ENCODE measurements at places on chromosomes 4 and X. TPM values are rescaled to one million over a fixed set of nuclear protein-coding genes. Genes with fewer than 3 reads are reported as not detected.

DNA sequence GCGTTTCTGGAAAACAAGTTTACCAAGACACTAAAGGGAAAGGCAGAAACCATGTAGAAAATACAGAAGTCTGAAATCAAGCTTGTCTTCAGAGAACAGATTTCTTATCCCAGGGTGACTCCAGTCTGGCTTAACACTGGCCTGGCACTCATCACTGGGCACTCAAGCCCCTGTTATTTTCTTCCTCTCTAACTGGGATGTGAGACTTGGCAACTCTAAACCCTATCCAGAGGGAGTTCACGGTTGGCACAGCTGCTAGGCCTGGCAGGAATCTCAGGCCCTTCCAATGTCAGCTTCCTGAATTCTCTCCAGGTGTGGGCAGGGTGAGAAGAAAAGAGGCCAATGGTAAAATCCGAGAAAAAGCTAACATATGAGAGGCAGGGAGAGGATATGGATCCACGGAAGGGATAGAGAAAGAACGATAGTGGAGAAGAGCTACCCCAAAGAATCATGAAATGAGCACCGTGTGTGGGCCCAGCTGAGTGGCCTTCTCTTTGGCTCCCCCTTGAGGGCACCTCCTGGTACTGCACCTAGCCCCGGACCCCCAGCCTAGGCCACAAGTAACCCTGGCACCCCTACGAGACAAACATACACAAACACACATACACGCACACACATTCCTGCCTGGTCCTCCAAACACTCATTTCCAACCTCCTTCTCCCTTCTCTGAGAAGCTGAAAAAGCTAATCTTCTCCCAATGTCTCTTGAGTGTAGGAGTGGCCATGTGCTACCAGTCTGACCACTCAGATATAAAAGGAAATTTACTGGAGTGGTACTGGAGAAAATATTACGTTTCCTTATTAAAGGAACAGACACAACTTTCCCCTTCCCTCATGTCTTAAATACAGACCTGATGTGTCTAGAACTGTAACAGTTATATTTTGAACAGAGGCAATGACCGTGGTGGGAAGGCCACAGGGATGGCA lies 16.6 kb upstream of the PTCHD1 start:
- peak; percentile 77 for DNase-seq
- H3K36me3 ChIP-seq = no peaks in the 10 kb centered on the region
- H3K4me3 ChIP-seq = no peak overlapping the region
- H3K4me1 ChIP-seq = no peaks in the 10 kb centered on the region

Gene CT45A2
- total RNA-seq = not detected

DNA sequence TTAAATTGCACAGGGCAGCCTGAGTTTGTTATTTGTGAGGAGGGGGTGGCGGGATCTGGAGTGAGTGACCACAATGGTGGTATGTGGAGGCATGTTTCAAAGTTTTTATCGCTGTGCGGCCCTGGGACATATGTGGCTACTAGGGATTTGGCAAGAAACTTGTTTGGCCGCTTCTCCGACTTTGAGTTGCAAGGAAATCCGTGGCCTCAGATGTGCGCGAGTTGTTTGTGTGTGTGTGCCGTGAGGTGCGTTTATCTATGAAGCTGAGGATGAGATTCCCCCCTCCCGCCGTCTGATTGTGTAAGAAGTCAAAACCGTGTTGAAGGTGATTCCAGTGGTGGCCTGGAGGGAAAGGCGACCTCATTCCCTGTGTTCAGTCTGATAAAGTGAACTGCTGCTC lies 1.4 kb downstream of the JADE3 start:
- no peaks in the 10 kb centered on the region for H3K36me3 ChIP-seq
- no peak overlapping the region for H3K27ac ChIP-seq
- H3K4me1 ChIP-seq = peaks cover 6% of the 10 kb centered on the region
- no peaks in the 10 kb centered on the region for H3K27me3 ChIP-seq
- no peak for DNase-seq

- H3K36me3 ChIP-seq = no peaks in the 10 kb centered on the region
- no peaks in the 10 kb centered on the region for H3K4me1 ChIP-seq
- H3K4me3 ChIP-seq = no peak overlapping the region
- no peaks in the 10 kb centered on the region for H3K27me3 ChIP-seq
- DNase-seq = no peak
- H3K27ac ChIP-seq = no peak overlapping the region
Measured at GRCh38 chr4:177532358-177532757, 90.1 kb upstream of the AGA start.

DNA sequence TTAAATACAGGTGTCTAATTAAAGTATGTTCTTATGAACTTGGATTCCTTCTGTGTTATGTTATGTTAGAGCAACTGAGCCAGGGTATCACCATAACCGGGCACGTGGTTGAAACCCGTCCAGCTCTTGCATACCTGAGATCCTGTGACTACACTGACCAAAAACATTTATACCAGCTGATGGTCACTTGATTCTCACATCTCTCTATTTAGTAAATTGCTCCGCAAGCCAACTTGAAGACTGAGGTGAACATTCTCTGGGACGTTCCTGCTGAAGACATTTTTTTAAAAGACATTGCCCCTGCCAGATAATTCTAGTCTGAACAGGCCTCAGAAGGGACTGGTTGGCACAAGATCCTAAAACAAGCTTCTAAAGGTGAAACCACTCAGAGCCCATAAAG lies 550.0 kb upstream of the DIPK2B start:
- no peaks in the 10 kb centered on the region for H3K36me3 ChIP-seq
- no peaks in the 10 kb centered on the region for H3K27me3 ChIP-seq
- no peak for DNase-seq
- H3K27ac ChIP-seq = no peak overlapping the region
- H3K4me3 ChIP-seq = no peak overlapping the region

GRCh38 chr4:188619456-188620149 lies 480.4 kb downstream of the TRIML1 start:
- H3K36me3 ChIP-seq = no peaks in the 10 kb centered on the region
- H3K27ac ChIP-seq = no peak overlapping the region
- DNase-seq = no peak
- no peaks in the 10 kb centered on the region for H3K27me3 ChIP-seq
- no peaks in the 10 kb centered on the region for H3K4me1 ChIP-seq
- H3K4me3 ChIP-seq = no peak overlapping the region

- peak within 1 kb of the TSS; percentile 73 for H3K27ac ChIP-seq
- DNase-seq = peak; percentile 96
- no peaks in the 10 kb centered on the region for H3K27me3 ChIP-seq
- peaks cover 23% of the 10 kb centered on the region for H3K4me1 ChIP-seq
- no peaks in the 10 kb centered on the region for H3K36me3 ChIP-seq
Measured at GRCh38 chrX:107627838-107628661, at the start of gene PRPS1. TSS of gene PRPS1 (plus strand) at chrX:107628510. CDS start at chrX:107628629, 119 bp downstream.

Gene PPEF2
- not detected for total RNA-seq

Gene TMPRSS11D
- not detected for total RNA-seq

GRCh38 chr4:174284487-174284886 lies 776 bp downstream of the CEP44 start:
- peaks cover 23% of the 10 kb centered on the region for H3K4me1 ChIP-seq
- H3K27ac ChIP-seq = peak overlapping the region; percentile 89
- peak overlapping the region; percentile 89 for H3K4me3 ChIP-seq
- no peak for DNase-seq
- no peaks in the 10 kb centered on the region for H3K27me3 ChIP-seq

GRCh38 chr4:34158878-34159277 lies 2085.4 kb downstream of the ARAP2 start:
- no peak overlapping the region for H3K27ac ChIP-seq
- H3K27me3 ChIP-seq = no peaks in the 10 kb centered on the region
- no peaks in the 10 kb centered on the region for H3K36me3 ChIP-seq
- H3K4me1 ChIP-seq = no peaks in the 10 kb centered on the region

Gene TMEM31
- not detected for total RNA-seq

Gene GAGE12J
- total RNA-seq = not detected

Gene MND1
- 46.9 TPM for total RNA-seq

GRCh38 chrX:23936180-23936579 lies 28.4 kb downstream of the CXorf58 start:
- no peaks in the 10 kb centered on the region for H3K36me3 ChIP-seq
- H3K27me3 ChIP-seq = no peaks in the 10 kb centered on the region
- H3K4me3 ChIP-seq = no peak overlapping the region
- H3K27ac ChIP-seq = no peak overlapping the region
- no peak for DNase-seq
- no peaks in the 10 kb centered on the region for H3K4me1 ChIP-seq

GRCh38 chrX:14916017-14916674 lies 42.9 kb downstream of the MOSPD2 start:
- no peak overlapping the region for H3K4me3 ChIP-seq
- H3K4me1 ChIP-seq = peaks cover 4% of the 10 kb centered on the region
- peaks cover 20% of the 10 kb centered on the region for H3K36me3 ChIP-seq
- no peak overlapping the region for H3K27ac ChIP-seq
- H3K27me3 ChIP-seq = no peaks in the 10 kb centered on the region
- DNase-seq = no peak

DNA sequence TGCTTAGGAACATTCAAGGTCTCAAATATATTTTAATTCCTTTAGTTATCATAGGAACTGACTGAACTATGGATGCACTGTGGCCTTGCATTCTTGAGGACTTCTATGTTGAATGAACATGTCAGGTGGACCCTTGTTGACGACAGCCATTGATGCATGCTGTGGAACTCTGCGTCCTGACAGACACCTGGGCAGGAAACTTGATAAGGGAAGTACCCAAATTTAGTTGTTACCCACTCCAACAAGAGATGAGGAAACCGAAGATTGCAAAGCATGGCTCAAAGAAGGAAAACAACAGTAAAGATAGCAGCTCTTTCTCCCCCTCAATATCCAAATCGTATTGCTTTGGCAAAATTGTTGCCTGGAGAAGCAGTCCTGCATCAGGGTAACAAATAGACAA lies 540.0 kb upstream of the NR3C2 start:
- H3K4me3 ChIP-seq = no peak overlapping the region
- no peaks in the 10 kb centered on the region for H3K27me3 ChIP-seq
- no peaks in the 10 kb centered on the region for H3K4me1 ChIP-seq
- H3K27ac ChIP-seq = no peak overlapping the region
